ENCODE measurements at places on chromosomes 3 and 15.

- no peak for DNase-seq
Observed at GRCh38 chr3:168327856-168328255, 232.1 kb upstream of the GOLIM4 start.

GRCh38 chr3:53043738-53044137 lies 2.1 kb downstream of the SFMBT1 start:
- DNase-seq = no peak

GRCh38 chr3:182259579-182259978 lies 533.7 kb upstream of the ATP11B start:
- DNase-seq = no peak

GRCh38 chr3:73068419-73068818 lies 7.0 kb downstream of the EBLN2 start:
- DNase-seq = no peak

All from NCI-H1436 treated with DMSO at 0.1 percent for 48 hours (cell line).